ENCODE measurements at places on chromosomes 13 and 19.

DNA sequence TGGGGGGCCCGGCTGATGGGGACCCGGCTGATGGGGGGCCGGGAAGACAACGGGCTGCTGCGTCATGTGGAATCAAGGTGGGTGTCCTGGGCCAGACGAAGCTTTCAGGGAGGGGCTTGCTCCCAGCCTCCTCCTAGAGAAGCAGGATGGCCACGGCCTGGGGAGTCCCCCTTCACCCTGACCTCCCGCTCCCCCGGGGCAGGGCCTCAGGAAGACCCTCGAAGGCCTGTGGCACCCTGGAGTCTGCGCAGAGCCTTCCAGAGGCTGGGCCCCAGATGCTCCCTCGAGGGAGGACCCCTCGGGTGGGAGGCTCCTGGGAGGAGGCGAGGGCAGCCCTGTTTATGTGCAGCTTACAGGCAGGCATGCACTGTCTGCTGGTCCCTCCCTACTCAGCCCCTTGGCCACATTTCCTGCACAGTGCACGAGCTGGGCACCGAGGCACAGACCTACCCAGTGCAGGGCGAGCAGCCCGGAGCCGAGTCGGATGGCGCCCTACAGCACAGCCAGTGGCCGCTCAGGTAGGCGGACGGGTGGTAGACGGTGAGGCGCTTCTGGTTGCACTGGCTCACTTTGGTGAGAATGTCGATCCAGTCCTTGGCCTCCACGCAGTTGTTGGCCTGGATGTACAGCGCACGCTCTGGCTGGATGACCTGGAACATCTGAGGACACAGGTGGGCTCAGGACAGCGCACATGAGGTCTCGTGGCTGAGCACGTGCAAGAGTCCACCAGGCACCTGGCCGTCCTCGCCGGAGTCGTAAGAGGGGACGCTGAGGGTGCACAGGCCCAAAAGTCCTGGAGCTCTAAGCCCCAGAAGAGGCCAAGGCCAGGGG lies 22.4 kb upstream of the C13orf46 start:
- DNase-seq: no peak

DNA sequence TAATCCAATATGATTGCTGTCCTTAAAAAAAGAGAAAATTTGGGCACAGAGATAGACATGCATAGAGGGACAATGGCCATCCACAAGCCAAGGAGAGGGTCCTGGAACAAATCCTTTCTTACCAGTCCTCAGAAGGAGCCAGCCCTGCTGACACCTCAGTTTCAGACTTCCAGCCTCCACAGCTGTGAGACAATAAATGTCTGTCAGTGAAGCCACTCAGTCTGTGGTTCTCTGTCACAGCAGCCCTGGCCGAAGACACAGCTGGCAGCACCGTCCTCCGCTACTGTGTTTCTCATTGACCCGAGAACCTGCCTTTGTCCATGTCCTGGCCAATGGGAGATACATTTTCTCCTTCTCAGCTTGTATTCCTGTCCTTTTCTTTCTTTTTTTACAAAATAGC lies 207.9 kb downstream of the TM9SF2 start:
- no peak for DNase-seq

DNA sequence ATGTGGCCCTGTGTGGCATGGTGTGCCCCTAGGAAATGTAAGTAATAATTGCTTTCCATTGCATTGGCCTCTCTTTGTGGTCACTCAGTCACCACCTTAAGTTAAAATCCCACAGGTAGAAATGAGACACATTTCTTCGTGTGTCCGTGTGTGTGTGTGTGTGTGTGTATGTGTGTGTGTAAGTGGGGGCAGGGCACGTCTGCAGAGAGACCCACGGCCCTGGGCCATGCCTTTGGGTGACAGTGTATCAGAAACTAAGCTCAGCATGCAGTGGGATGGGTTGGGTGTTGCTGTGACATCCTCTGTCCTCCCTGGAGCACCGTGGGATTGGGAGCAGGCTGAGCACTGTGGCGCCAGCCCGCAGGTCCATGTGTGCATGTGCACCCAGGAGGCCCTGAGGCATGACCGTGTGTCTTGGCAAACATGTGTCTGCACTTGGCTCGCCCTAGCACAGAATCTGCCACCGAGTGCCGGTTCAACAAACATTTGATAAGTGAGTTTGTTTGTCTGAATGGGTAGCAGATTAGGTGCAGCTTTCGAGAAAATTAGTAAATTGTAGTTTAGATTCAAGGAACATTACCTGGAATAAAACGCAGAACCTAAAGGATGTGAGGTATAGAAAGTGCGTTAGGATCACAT lies 91.8 kb downstream of the WTIP start:
- DNase-seq: no peak

GRCh38 chr19:8585894-8586750 lies 8.9 kb upstream of the MYO1F start:
- DNase-seq: peak; percentile 64

GRCh38 chr13:81498969-81499368 lies 1158.0 kb upstream of the SPRY2 start:
- no peak for DNase-seq

DNA sequence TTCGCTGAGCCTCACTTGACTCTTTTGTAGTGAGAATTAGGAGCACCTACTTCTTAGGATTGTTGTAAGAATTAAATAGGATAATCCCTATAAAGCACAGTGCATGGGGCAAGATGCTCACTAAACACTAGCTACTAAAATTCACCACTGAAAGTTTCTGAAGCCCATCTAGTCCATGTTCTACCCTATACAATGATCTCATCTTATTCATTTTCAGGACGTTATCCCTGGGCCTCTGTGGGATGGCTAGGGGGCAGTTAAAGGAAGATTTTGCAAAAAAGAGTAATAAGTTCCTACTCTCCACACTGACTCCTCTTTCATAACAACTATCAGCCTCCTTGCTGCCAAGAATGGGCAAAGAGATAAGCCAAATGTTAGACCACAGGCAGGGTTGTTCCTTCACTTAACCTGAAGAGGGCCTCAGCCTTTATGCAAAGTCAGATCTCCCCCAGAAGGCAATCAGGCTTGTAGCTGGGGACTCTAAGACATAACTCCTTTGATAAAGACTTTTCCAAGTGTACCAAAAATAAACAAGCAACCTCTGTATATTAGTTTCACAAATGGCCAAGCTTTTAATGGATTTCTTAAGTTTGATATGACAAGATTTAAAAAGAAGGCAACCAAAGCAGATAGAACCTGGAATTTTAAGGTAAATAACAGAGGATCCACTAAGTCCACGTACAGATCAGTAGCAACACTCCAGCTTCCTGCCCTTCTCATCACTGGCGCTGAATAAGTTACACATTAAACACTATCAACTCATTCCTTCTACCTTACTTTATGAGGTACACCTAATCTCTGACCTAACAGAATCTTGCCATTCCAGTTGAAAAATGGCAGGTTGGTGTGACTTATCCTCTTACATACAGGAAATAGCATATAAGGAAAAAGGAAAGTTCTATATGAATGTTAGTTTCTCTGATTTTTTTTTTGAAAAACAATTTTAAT lies 44.4 kb downstream of the ELF1 start:
- no peak for DNase-seq

- no peak for DNase-seq
Measured at GRCh38 chr13:114106526-114106925, 25.9 kb downstream of the RASA3 start.

- no peak for DNase-seq
Measured at GRCh38 chr19:39154100-39154628, 28.6 kb downstream of the PAK4 start.

- DNase-seq: no peak
Measured at GRCh38 chr13:113119822-113120189, 2.8 kb upstream of the F10 start.

DNA sequence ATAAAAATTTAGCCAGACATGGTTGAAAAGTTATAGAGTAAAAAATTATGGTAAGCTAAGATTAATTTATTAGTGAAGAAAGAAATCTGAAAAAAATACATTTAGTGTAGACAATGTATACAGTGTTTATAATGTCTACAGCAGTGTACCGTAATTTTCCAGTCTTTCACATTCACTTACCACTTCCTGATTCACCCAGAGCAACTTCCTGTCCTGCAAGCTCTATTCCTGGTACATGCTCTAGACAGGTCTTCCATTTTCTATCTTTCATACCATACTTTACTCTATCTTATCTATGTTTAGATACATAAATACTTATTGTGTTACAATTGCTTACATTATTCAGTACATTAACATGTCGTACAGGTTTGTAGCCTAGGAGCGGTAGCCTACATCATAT lies 1387.8 kb upstream of the ATXN8OS start:
- no peak for DNase-seq

DNA sequence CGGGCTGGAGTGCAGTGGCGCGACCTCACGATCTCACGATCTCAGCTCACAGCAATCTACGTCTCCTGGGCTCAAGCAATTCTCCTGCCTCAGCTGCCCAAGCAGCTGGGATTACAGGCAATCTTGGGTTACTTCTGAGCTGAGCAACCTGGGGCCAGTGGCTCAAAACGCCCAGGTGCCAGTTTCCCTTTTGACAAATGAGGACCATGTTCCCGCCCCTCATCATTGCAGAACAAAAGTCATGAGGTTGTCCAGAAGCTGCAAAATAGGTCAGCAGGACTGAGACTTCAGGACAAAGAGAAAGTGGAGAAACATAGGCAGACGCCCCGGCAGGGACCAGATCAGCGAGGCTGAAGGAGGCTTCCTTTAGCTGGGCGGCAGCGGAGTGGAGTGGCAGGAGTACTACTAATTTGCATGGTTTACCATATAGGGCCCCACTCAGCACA lies 3.3 kb upstream of the ADGRE5 start:
- no peak for DNase-seq
